GM13976 (cell line): ENCODE measurements at places on chromosomes 16 and 17.

GRCh38 chr17:39110435-39111136, 40.9 kb downstream of the PLXDC1 start:
- DNase-seq: no peak

- DNase-seq: peak; percentile 77
Observed at GRCh38 chr17:29565643-29566472, 979 bp downstream of the ABHD15 start.

GRCh38 chr16:7303052-7303610, 29.5 kb upstream of the RBFOX1 start:
- DNase-seq: no peak

DNA sequence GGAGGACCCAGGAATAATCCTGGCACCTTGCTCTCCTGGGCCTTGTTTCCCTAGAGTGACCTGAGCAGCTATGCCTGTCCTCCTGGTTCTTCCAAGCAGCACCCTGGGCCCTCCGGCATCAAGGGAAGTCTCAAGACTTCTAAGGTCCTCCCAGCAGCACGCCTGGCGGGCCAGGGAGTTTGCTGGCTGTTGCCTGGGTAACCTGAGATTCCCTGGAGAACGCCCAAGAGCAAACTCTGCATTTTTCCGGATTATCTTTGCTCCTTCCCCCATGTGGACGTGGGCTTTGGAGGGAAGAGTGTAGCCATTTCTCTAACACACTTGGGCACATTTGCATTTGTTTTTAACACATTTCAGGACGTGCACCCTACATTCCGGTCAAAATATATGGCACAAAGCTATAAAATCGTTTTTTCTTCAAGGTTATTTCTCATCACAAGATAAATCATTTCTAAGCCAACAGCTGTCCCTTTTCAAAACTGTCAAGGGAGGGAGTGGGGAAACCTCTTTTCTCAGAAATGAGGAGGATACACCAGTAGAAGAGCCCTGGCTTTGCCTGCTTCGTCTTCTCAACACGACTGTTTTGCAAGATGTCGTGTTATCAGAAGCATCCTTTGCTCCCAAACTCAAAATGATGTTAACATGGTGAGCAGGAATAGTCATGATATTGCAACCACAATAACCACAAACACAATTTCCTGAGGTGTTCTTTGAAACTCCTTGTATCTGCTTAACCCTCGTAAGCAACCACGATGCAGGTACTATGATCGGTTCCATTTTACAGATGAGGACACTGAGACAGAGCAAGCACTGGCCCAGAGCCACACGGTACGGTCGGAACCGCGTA, 116.5 kb downstream of the ADCY9 start:
- no peak for DNase-seq

DNA sequence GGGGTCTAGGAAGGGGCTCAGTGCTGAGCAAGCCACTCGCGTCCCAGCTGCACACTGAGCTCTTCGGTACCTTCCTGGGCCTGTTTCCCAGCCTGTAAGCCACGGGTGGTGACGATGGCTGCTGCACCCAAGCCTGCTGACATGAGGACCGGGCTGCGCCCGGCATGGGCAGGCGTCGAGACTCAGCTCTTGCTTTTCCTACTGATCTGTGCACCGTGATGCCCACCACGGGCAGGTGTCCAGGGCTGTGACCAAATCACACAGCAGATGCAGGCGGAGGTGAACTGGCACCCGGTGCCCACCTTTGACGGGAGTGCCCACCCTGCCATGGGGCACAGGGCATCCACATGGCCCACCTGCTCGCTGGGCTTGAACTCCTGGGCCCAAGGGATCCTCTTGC, 17.9 kb downstream of the CCDC57 start:
- no peak for DNase-seq

DNA sequence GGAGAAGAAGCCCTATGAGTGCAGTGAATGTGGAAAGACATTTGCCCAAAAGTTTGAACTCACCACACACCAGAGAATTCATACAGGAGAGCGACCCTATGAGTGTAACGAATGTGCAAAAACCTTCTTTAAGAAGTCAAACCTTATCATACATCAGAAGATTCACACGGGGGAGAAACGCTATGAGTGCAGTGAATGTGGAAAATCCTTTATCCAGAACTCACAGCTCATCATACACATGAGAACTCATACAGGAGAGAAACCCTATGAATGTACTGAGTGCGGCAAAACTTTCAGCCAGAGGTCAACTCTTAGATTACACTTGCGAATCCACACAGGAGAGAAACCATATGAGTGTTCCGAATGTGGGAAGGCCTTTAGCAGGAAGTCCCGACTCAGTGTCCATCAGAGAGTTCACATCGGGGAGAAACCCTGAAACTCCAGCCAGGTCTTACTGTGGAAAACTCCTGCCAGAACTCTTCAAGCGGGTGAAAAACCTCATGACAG, 21.6 kb downstream of the ZFP1 start:
- no peak for DNase-seq

DNA sequence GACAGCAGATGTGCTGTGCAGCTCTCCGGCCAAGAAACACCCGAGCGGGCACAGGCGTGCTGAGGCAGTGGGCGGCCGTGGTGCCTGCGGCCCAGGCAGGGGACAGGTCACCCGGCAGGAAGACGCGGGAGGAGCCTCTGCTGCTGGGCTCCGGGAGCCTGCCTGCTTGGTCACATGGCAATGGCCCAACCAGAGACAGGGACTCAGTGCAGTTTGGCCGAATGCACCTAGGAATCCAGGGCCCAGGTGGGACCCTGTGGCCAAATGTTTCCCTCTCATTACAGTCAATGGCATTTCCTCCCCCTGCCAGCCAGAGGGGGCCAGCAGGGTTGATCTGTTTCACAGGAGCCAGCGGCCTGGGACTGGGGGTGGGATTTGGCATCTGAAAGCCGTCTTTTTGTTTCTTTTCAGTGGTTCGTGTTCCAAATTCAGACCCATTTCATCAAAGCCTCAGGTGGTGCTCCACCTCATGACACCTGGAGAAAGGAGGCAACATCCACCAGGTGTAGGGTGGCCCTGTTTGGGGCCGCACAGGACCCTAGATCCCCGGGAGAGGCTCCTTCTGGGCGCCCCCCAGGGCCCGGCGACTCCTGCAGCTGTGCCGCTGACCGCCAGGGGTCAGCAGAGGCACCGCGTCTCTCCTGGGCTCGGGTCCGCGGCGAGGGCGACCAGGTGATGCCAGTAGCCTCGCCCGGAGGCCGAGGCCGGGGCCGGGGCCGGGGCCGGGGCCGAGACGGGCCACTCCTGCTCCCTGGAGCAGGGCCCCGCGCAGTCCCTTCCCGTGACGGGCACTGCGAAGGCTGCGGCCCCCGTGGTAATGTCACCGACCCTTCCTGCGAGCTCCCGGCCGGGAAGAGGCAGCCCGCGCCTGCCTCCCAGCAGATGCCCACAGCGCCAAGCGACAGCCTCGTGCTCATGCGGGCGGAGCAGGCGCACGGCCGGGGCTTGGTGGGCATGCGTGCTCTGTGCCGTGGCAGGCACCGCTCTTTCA, 118.5 kb downstream of the C16orf78 start:
- peak; percentile 87 for DNase-seq

- no peak for DNase-seq
Observed at GRCh38 chr17:73929860-73930430, 273.5 kb upstream of the RPL38 start.

- DNase-seq: peak; percentile 80
Observed at GRCh38 chr17:50114849-50115357, 15.1 kb downstream of the SAMD14 start.

GRCh38 chr16:79508294-79508693, 92.2 kb downstream of the MAF start:
- DNase-seq: no peak

GRCh38 chr17:49680314-49680713, 2.4 kb upstream of the SPOP start:
- DNase-seq: no peak

GRCh38 chr16:57475711-57476339, 10.5 kb downstream of the DOK4 start:
- DNase-seq: peak; percentile 88

- no peak for DNase-seq
Observed at GRCh38 chr16:20866145-20866772, 33.9 kb downstream of the DCUN1D3 start.

GRCh38 chr16:67931712-67932461, at the start of gene CTRL:
Gene CTRL, minus strand, starts transcription at chr16:67931862. Its CDS starts 10 bp downstream, at chr16:67931852.
- DNase-seq: no peak

- no peak for DNase-seq
Observed at GRCh38 chr16:65981057-65981456, 385.4 kb upstream of the CDH5 start.

GRCh38 chr17:50721194-50722010, 2.0 kb downstream of the LUC7L3 start:
- peak; percentile 67 for DNase-seq

DNA sequence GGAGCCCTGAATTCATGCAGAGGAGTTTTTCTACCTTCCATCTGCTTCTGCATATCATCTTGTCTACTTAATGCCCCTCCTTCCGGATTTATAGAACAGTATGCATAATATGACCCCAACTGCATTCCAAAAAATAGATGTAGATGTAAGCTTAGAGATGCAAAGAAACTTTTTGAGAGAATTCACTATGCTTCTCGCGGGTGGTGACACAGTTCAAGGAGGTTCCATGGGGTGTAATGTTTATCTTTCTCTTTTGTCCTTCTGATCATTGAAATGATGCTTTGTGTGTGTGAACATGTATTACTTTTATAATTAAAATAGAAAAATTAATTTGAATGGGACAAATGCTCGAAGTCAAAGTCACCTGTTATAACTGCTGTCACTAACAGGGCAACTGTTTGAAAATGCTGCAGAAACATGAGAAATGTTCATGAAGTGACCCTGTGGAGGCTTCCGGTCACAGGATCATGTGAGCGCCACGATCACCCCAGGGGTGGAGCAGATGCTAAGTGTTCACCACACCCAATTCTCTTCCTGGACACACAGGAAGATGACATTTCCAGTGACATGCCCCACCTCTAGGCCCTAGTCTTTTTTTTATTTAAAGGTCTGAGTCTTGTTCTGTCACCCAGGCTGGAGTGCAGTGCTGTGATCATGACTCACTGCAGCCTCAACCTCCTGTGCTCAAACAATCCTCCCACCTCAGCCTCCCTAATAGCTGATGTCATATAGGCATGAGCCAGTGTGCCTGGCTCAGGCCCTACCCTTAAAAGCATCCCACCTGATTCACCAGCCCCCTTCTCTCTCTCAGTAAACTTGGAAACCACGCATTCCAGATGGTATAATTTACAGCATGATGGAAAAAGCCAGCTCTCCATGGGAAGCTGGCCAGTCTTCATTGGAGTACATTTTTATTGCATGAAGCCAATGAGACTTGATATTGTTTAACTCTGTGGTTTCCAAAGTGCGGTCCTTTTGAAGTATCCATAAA, 21.0 kb upstream of the AGRP start:
- peak; percentile 69 for DNase-seq

GRCh38 chr16:50520451-50521245, 27.5 kb upstream of the NKD1 start:
- no peak for DNase-seq

DNA sequence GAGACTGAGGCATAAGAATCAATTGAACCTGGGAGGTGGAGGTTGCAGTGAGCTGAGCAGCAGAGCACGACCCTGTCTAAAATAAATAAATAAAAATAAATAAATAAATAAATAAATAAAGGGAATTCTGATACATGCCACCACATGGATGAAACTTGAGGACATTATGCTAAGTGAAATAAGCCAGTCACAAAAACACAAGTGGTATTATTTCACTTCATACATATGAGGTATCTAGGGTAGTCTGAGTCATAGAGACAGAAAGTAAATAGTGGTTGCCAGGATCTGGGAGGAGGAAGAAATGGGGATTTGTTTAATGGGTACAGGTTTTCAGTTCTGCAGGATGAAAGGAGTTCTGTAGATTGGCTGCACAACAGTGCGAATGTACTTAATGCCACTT, 16.3 kb downstream of the PIPOX start:
- DNase-seq: no peak

DNA sequence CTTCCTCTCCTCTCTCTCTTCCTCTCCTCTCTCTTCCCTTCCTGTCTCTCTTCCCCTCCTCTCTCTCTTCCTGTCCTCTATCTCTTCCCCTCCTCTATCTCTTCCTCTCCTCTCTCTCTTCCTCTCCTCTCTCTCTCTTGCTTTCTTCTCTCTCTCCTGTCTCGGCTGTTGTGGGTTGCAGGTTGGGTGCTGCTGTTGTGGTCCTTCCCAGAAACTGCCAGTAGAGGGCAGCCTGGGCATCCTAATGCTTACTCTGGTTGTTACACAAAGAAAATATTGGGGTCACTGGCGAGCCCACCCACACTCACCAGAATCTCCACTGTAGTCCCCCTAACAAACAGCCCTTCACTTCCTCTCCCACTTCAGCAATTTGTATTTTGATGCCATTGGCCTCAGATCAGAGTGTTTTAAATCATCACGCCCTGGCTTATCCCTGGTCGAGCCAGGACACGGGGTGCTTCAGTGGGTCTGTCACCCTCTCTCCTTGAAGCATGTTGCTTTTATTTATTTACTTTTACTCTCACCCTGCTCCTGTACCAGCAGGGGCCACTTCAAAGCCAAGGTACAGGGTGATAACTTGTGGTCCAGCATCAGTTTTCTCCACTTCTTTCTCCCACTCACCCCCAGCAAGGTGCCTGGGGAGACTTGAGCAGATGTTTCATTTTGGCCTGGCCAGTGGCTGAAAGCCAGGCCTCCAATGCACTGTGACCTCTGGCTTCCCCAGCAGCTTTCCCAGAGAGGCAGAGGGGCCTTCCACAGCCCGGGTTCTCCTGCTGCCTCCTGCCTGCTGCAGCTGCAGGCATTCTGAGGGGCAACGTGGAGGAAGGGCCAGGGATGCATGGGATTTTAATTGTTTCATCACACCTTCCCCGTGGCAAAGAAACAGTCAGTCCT, 4.7 kb upstream of the MMP15 start:
- peak; percentile 80 for DNase-seq

GRCh38 chr17:42097691-42098631, at the start of gene ZNF385C:
Gene ZNF385C, minus strand, starts transcription at chr17:42098473. Its CDS starts 35,417 bp downstream, at chr17:42063056.
- DNase-seq: peak; percentile 78

DNA sequence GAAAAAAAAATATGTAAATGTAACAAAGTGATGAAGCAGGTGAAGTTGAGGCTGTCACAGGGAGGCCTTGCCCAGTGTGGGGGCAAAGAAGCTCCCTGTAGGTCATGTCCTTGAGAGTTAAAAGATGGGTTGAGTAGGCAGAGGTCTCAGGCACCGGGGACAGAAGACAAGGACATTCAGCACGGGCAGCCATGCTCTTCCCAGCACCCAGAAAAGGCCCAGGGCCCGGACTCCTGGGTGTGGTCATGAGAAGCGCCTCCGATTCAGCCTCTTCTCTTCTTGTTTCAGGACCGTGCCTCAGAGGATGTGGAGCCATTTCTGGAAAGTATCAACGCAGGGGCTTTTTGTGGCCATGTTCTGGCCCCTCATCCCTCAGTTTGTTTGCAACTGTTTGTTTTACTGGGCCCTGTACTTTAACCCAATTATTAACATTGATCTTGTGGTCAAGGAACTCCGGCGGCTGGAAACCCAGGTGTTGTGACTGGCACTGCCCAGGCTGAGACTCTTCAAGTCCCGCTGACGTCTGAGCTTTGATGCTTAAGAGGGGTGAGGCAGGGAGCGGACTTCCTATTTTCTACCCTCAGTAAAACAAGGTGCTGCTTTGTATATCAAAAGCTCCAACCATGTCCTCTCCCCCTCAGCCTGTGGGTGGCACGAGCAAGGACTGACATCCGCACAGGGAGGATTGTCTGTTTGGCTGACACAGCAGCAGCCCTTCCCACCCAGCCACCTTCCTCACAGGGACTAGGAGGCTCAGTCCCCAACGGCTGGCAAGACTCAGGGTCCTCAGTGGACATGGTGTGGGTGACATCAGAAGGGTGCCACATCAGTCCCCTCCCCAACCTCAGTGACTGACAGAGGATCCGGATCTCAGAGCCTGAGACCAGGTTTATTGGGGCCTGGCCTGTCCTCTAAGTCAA, 26.5 kb downstream of the PLA2G10 start:
- no peak for DNase-seq

GRCh38 chr17:210402-210801, 29.0 kb upstream of the DOC2B start:
- DNase-seq: no peak
